ENCODE measurements at places on chromosomes 12 and 14.

GRCh38 chr14:105074601-105075053, 9.4 kb upstream of the GPR132 start:
- no peak for DNase-seq

GRCh38 chr14:67395876-67396189, 16.1 kb downstream of the PLEK2 start:
- DNase-seq = no peak

DNA sequence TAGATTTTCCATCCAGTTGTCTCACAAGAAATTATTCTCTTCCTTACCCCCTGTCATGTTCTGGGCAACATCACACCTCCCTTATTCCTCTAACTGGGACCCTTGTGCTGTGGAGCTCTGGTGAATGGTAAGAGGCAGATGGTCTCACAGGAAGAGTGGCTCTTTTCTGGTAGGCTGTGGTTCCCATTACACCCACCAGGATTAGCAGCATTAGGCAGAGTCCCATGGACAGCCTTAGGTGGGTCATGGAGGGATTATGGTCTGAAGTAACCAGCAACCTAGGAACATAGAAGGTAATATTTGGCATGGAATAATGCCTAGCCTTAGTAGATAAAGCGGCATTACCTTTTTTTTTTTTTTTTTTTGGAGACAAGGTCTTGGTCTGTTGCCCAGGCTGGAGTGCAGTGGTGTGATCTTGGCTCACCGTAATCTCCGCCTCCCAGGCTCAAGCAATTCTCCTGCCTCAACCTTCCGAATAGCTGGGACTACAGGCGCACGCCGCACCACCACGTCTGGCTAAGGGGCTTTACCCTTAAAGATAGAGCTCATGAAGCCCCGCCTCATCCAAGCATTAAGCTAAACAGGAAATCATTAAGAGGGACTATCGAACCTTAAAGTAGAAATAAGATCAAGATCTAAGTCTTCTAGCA, 4.0 kb downstream of the C14orf119 start:
- no peak for DNase-seq

DNA sequence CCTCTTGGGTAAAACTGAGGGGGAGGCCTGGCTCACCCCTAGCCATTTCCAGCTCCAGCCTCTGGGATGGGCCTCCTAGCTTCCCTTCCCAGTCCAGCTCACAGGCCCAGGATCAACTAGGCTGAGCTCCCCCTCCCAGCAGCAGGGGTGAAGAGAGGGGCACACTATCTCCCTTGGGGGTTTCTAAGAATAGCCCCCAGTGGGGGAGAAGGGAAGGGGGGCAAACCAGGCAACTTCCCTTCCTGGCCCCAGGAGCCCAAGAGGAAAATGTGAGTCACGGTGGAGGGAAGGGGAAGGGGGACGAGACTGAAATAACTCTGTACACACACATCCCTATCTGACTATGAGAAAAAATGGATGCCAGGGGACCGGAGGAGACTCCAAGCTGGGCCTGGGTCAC, 9.0 kb downstream of the ADCY6 start:
- DNase-seq = no peak

GRCh38 chr14:51780741-51781140, 79.7 kb upstream of the GNG2 start:
- DNase-seq = no peak

GRCh38 chr12:90076851-90077319, 368.2 kb upstream of the ATP2B1 start:
- no peak for DNase-seq

- no peak for DNase-seq
Observed at GRCh38 chr12:24431872-24432271, 482.4 kb upstream of the SOX5 start.

- no peak for DNase-seq
Observed at GRCh38 chr12:54497883-54498282, 331 bp downstream of the NCKAP1L start.

DNA sequence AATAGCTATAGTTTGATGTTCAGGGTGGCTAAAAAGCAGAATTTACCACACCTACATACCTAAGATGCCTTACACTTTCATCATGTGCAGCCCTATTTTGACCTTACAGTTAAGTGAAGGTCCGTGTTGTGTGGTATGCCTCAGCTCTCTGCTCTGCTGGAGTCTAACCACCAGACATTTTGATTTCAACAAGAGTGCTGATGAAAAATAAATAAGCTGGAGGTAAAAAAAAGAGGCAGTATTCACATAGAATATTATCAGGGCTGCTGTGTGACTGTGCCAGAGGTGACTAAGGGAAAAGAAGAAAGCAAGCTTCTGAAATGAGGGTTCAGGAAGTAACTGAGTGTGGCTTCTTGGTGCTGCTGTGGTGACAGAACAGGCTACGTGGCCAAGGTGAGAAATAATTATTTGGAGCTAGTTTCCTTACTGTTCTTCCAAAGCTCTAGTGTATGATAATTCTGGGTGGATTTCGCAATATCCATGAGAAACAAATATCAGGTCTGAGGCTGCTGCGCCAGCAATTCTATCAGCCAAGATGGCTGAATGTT, 188.8 kb downstream of the STXBP6 start:
- no peak for DNase-seq

GRCh38 chr14:34199585-34199984, 248.7 kb upstream of the EGLN3 start:
- DNase-seq = peak; percentile 20

GRCh38 chr12:38907201-38907923, 2.0 kb upstream of the CPNE8 start:
- DNase-seq = no peak

GRCh38 chr14:71324767-71325272, 417.6 kb downstream of the PCNX1 start:
- peak; percentile 18 for DNase-seq

- no peak for DNase-seq
Observed at GRCh38 chr12:12070674-12071656, at the start of gene BCL2L14. Gene BCL2L14, plus strand, starts transcription at chr12:12070939. Its CDS starts 8,367 bp downstream, at chr12:12079306.

DNA sequence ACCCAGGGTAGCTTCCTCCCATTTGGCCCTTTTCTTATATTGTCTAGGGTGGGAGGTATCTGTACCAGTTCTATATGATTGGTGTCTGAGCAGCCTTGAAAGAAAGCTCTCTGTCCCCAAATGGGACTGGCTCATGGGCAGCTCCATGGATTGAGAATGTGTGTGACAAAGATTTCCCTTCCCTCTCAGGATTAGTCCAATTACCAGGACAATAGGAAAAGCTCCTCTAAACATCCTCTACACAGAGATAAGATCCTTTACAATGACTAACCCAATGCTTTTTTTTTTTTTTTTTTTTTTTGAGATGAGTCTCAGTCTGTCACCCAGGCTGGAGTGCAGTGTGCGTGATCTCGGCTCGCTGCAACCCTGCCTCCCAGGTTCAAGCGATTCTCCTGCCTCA, 112.1 kb downstream of the SLC35F4 start:
- no peak for DNase-seq

DNA sequence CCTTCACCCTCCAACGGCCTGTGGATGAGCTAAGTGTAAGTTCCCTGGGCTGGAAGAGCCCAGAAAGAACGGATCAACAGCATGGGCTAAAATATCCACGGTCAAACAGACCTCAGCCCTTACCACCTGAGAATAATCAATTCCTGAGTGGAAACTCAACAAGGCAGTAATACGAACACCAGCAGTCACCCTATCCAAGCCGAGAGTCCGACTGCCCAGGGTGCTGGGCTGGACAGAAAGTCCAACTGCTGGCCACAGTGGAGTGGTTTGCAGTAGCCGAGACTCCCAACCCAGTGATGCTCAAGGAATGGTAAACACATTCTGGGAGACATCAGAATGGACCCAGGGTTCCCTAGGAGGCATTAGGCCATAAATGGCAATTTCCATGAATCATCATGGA, 36.8 kb downstream of the ANO2 start:
- no peak for DNase-seq

DNA sequence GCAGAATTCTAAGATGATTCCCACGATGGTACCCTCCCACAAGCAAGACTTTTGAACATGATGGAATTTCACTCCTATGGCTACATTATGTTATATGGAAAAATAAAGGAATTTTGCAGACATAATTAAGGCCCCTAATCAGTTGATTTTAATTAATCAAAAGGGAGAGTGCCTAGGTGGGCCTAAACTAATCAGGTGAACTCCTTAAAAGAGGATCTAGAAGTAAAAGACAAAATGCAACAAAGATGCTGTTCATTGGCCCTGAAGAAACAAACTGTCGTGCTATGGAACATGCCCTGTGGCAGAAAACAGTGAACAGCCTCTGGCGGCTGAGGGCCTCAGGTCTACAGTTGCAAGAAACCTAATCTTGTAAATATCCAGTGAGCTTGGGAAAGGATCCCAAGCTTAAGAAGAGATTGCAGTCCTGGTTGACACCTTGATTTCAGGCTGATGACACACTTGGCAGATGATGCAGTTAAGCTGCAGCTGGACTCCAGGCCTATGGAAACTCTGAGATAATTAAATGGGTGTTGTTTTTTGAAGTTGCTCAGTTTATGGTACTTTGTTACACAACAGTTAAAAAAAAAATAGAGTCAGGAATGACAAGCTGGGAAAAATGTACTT, 13.8 kb downstream of the TMCC3 start:
- DNase-seq = no peak

- DNase-seq = no peak
Observed at GRCh38 chr12:47833591-47834012, 13.9 kb upstream of the HDAC7 start.

- no peak for DNase-seq
Observed at GRCh38 chr12:48937170-48937569, 11.9 kb upstream of the FKBP11 start.

DNA sequence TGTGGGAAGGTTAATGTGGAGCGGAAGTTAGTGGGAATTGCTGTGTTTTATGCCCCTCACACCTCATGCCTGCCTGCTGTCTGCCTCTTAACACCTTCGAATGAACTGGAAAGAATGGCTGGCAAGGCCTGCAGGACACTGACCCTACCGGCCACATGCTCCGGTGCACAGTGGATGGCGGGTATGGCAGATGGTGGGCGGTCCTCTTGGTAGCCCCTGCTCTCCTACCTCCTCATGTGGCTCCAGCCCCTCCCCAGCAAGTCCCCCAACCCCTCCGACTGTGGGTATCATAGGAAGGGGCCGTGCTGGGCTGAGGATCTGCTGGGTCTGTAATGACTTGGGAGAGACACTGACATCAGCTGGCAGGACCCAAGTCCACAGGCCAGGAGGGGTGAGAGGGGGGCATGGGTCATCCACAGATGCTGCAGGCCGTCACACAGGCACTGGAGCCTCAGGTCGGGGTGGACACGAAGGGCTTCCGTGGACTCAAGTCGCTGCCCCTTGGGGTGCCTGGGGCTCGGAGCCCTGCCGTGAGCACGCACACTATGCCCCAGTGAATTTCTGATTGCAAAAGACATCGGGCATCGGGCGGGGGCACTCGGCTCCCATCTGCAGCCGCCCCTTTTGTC, 77.4 kb downstream of the KIF26A start:
- DNase-seq = no peak

DNA sequence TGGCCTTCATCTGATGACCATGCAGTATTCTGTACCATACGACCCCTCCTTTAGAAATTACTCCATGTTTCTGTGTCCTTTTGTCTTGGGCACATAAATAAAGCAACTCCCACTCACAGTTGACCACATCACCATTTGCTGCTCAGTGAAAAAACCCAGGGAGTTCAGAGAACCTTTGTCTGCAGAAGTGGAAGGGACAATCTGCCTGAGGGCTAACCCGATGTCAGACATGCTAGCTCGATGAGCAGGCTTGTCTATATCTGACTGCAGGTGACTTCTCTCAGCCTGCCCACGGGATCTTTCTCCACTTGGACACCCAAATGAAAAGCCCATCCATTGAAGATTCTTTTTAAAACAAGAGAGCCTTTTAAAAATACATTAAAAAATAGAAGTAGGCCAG, 45.7 kb upstream of the GRIP1 start:
- no peak for DNase-seq

GRCh38 chr14:81605660-81606059, 72.0 kb upstream of the SEL1L start:
- no peak for DNase-seq

Measured in stimulated activated CD4-positive, alpha-beta T cell treated with anti-CD3 and anti-CD28 coated beads, Interleukin-12 subunit alpha, Interleukin-12 subunit beta, amount 100 ng/mL, for 24 hours (primary cell).